ENCODE measurements at places on chromosomes 2 and 18.

- no peak for DNase-seq
These were observed 246.8 kb upstream of the RASGRP3 start for GRCh38 chr2:33229646-33230045.

- no peak for DNase-seq
These were observed 240.7 kb downstream of the NRXN1 start for GRCh38 chr2:50791271-50791670.

DNA sequence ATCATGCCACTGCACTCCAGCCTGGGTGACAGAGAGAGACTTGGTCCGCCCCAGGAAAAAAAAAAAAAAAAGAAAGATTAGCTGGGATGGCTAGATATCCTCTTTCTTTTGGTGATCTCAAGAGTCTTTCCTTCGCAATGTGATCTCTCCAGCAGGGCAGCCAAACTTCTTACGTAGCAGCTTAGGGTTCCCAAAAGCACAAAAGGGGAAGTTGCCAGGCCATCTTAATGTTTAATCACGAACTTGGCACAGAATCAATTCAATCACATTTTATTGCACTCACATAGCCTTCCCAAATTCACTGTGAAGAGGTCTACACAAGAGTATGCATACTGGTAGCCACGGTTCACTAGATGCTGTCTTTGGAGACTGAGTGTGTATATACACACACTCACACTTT is 53.1 kb downstream of the VIL1 start:
- no peak for DNase-seq

DNA sequence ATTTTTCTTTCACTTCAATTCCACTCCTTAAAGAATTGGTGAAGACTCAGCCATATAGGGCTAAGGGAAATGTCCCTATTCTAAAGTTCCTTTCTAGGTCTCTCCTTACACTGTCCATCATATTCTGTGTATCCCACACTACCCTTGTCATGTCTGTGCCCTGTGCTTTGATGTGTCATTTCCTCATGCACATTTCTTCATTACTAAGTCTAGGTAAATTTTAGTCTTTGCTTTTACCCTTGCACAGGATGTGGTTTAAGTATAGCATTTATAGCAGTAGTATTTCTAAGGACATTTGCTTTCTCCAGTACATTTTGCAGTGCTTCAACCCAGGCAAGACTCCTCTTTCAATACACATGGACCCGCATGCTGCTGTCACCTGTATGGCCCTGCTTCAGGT is 221.5 kb upstream of the ACVR2A start:
- no peak for DNase-seq

DNA sequence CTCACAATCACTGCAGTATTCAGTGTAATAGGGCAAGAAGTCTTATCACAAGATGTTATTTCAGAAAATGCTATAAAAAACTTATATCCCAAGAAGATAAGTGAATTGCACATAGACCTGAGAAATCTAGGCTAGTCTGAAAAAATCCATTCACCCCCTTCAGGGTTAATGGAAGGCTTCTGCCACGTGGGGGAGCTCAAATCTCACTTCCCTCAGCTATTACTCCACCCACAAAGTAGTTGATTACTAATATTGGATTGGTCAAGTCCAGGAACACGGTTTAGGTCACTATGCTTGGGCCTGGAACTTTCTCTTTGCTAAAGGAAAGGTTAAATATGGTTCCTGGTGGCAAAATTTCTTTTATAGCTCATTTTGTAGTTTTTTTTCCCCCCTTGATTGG is 51.2 kb upstream of the ADAM23 start:
- peak; percentile 71 for DNase-seq

- DNase-seq, result peak; percentile 13
These were observed 265.3 kb upstream of the PKDCC start for GRCh38 chr2:41782306-41783158.

DNA sequence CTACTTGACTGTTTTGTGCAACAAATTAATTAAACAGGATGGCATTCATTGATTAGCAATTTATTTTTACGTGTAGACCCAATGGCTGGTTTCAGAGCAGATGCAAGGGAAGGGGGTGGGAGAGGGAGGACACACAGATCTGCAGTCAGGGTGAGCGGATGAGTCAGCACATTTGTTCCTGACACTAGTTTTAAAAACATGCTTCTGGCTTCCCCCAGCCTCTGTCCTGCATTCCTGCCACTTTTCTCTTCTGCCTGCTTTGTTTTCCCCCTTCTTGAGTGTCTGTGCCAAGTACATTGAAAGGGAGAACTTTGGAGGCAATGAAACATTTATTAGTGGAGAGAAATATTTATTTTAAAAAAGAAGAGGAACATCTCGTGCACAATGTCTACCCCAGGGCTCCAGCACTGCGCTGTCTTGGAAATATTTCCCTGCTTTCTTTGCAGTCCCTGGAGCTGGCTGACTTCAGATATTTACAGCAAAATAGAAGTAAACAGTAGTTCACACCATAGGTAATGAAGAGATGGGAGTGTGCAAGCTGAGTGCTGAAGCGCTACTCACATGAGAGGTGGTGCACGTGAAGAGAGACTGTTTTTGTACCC is 52.2 kb downstream of the NRP2 start:
- DNase-seq, result peak; percentile 78

All from H7 (cell line).